ENCODE measurements at places on chromosomes 13 and 19.
A peak's percentile ranks its signal among the peaks of the same experiment; 100 is the strongest.

GRCh38 chr13:65836066-65836465 lies 1394.1 kb downstream of the PCDH9 start:
- no peak for DNase-seq

DNA sequence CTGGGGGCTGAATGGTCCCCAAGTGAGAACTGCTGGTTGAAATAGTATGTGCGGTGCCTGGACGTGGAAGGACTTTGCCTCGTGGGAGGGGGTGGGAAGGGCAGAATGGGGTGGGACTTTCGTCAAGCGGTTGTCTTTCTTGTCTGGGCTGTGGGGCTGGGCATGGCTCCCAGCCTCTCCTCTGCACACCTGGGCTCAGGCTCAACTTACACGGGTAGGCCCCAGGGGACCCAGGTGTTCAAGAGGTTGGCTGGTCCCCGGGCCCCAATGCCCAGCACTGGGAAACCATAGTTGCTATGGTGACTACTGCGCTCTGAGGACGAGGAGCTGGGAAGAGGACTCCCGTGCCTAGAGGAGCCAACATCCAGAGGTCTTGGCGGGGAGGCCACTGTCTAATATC lies 7.3 kb downstream of the NWD1 start:
- DNase-seq = peak; percentile 86

DNA sequence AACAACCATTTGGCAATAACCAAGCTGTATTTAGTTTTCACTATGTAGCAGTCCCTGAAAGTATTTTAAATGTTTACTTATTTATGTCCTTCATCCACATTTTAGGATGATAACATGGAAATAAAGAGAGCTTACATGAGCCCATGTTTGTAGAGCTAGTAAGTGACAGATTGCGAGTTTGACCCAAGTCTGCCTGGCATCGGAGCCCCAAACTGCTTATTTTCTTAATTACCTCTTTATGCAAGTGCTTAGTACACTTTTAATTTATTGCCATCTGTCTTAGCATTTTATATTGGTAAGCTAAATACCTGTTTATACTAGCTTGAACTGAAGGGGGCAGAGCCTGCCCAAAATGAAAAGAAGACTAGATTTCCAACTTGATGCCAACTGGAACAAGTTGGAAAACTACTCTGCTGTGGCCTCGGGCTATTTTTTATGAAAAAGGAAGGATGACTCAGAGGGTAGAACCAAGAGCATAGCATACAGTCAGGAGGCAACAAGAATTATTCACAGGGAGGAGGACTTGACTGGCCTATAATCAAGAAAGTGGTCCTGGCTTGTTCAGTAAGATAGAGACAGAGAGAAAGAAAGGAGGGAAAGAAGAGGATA lies 150.2 kb downstream of the NDFIP2 start:
- peak; percentile 41 for DNase-seq

GRCh38 chr13:23323946-23324709 lies 109.4 kb downstream of the SACS start:
- no peak for DNase-seq

DNA sequence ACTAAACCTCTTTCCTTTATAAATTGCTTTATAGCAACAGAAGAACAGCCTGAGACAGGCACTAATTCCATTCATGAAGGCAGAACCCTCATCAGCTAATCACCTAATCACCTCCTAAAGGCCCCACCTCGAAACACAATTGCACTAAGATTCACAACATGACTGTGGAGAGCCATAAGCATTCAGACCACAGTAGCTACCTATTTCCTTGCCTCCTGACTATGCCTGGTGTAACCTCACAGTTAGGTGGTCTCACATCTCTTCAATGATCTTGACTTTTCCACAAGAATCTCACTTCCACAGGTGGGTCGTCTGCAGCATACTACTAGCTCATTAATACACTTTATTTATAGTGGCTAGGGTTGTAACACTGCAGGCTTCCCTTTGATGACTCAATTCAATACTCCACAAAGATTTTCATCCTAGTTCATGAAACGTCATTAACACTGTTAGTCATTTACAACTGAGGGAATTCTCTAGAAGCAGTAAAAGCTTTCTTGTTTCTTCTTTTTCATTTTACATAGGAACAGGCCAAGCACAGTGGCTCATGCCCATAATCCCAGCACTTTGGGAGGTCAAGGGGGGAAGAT lies 27.1 kb downstream of the STK24 start:
- DNase-seq = no peak

DNA sequence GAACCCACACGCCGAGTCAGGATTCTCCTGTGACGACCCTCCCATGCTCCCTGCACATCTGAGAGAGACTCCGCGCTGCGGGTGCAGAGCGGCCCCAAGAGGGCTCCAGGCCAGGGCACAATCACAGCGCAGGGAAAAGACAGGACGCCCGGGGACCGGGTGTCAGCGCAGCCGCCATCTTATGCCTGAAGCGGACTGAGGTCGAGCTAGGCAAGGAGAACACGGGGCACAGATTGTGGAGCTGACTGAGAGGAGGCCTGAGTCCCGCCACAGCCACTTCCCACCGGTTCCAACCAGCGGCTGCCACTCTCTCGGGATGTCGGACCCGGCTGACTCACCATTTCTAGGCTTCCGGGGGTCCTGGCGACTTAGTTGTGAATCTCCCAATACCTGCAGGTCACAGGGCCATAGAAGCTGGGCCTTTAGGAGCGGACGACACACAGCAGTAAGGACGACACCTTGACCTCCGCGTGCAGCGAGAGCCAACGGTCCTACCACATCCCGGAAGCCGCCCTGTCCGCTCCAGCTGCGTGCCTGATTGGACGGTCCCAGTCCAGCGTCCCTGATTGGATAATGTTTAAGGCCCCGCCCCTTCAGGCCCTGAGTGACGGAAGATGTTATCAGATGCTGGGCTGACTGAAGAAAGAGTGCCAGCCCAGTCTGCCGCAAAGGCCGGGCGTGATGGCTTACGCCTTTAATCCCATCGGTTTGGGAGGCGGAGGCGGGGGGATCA lies at the start of gene ZNF728:
TSS of gene ZNF728 (minus strand) at position 487 of the 733 bp plus-strand sequence. CDS start at position 341, 146 bp downstream.
- DNase-seq = no peak

DNA sequence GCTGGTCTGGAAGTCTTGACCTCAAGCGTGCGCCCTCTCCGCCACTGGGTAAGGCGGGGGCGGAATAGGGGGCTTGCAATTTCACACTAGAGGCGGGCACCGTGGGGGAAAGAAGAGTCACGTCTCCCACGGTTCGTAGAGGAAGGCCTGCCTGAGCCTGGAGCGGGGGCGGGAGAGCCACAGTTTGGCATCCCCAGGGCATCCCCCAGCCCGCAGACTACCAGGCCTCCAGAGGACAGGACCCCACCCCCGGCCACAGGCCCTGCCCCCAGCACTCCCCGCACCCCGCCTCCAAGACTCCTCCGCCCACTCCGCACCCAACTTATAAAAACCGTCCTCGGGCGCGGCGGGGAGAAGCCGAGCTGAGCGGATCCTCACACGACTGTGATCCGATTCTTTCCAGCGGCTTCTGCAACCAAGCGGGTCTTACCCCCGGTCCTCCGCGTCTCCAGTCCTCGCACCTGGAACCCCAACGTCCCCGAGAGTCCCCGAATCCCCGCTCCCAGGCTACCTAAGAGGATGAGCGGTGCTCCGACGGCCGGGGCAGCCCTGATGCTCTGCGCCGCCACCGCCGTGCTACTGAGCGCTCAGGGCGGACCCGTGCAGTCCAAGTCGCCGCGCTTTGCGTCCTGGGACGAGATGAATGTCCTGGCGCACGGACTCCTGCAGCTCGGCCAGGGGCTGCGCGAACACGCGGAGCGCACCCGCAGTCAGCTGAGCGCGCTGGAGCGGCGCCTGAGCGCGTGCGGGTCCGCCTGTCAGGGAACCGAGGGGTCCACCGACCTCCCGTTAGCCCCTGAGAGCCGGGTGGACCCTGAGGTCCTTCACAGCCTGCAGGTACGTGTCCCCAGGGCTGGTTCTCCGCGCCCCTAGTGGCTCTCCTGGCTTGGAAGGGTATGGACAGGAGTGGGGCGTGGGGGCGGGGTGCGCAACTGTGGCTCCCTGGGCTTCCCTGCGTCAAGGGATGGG lies at the start of gene ANGPTL4:
TSS of gene ANGPTL4 (plus strand) at position 353 of the 969 bp plus-strand sequence. CDS start at position 520, 167 bp downstream.
- DNase-seq = no peak

DNA sequence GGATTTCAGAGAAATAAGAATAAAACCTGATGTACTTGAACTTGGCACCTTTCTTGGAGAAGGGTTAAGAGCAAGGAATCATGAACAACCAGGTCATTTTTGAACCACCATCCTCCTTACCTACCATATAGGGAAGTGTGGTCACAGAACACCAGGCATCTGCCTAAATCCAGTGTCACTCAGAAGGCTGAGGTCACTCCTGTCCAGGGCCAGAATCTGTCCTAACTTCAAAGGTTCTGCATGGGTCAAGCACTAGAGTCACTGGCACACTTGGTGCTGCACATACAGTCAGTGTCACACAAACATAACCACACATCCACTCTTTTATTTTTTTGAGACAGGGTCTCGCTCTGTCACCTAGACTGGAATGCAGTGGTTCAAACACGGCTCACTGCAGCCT lies 1.6 kb downstream of the ZNF565 start:
- DNase-seq = no peak

- DNase-seq = no peak
These were observed 88.4 kb upstream of the IRS2 start for GRCh38 chr13:109874484-109875454.

- DNase-seq = no peak
These were observed 977 bp downstream of the PCDH20 start for GRCh38 chr13:61414686-61415057.

GRCh38 chr19:35569281-35569781 lies 5.9 kb upstream of the ATP4A start:
- DNase-seq = no peak

DNA sequence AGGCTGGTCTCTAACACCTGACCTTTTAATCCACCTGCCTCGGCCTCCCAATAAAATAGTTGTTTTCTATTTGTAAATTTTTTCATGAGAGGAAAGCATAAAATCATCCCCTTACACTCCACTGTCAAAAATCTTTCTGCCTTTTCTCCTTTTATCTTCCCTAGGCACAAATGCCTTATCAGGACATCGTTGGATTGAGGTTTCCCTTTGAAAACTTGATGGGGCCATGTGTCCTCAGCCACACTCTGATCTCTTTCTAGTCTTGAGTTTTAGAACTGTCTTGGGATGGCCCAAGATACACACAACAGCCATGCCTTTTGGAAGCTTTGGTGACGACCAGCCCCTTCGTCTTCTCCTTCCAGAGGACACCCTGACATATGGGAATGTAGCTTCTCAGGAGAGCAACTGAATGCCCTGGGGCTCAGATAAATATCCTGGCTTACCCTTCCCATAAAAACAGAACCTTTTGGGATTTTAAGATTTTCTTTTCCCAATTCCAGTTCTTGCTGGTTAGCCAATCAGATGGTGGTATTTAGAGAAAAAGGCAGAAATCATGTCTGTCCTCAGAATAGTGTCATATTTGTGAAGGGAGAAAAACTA lies 112.4 kb downstream of the ZNF429 start:
- no peak for DNase-seq

GRCh38 chr13:75995966-75996365 lies 359.8 kb downstream of the LMO7 start:
- DNase-seq = no peak

DNA sequence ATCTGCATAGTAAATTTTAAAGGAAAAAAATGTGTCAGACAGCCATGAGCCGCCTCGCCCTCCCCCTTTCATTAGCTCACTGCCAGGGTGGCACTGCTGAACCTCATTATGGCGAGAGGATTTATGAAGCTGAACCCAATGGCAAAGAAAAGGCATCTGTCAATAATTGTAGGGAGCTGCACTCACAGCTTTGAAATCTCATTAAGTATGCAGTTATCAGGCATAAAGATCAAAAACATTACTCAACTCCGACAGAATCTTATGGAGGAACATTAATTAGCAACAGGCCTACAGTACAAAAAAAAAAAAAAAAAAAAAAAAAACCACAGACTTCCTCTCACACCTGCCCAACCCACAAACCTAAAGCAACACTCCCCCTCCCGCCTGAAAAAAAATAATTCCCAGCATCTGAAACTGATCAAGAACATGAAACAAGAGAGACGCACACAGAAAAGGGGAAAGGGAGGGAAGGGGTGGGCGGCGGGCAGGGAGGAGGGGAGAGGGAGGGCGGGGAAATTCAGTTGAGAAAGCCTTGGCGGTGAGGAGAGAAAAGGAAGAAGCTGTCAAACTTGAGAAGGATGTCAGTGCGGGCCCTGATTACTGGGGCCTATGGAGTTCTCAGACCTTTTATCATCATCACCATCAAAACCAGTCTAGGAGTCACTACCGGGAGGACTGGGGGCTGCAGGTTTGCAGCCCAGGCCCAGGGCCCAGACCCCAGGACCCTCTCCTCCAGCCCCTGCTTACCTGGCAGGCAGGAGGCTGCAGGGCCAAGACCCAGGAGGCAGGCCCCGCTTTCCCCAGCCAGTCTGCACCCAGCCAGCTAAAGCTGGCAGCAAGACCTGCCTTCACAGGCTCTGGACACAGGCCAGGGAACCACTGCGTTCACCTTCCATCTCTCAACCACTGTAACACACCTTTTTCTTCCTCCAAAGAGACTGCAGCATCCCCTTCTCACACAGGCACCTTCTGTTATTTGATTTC lies 8.9 kb downstream of the TSHZ3 start:
- DNase-seq = no peak

GRCh38 chr13:18995259-18995873 lies 186.3 kb downstream of the TUBA3C start:
- no peak for DNase-seq

- DNase-seq = no peak
These were observed 31.4 kb upstream of the ZNF492 start for GRCh38 chr19:22602631-22603272.

DNA sequence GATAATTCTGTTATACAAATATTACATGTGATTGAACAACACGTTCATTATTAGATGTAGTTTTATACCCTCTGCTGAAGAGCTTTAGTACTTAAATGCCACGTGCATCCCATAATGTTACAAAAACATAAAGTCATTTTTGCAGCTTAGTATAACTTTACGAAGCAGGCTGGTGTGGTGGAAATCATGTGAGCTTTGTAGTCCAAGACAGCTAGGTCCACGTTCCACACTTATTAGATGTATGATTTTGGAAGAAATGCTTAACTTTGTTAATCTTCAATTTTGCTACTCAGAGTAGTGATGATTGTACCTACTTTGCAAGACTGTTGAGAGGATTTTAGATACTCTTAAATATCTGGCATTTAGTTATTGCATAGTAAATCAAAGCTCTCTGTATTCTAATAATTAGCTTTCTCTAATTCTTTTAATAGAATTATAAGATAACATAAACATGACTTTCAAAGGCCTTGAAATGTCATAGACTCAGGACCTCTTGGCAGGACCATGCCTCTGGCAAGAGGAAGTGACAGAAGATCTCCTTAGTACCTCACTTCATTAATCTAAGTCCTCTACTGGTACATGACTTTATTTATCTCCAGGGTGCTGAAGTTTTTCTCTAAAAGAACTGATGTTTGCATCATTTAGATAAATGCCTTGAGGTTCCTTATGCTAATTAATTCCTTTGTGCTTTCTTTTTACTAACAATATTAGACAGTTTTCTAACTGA lies 153.7 kb downstream of the PCDH20 start:
- DNase-seq = no peak

DNA sequence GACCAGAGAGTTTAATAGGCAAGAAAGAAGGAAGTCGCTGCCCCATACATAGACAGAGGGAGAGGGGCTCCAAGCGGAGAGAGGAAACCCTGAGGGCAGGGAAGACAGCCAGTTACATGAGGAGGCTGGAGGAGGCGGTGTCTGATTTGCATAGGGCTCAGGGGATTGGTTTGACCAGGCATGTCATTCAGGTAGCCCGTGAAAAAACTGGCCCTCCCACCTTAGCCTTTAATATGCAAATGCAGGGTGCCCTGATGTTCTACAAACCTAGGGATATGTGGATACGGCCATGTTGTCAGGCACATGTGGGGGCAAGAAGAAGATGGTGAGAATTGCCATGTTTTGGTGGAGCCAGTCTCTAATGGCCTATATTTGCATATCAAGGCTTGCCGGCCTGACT lies 1461.6 kb downstream of the PCDH9 start:
- no peak for DNase-seq

- no peak for DNase-seq
These were observed at the start of gene DGKH for GRCh38 chr13:42048342-42048683. DGKH (plus strand) TSS chr13:42048648; CDS start chr13:42048774, 126 bp downstream.
